ENCODE measurements at places on chromosomes 5 and 9.

GRCh38 chr9:715300-715699 lies 126.2 kb upstream of the DMRT1 start:
- no peak for DNase-seq

- DNase-seq, result no peak
Measured at GRCh38 chr9:128026255-128026772, 40.8 kb downstream of the NAIF1 start.

GRCh38 chr5:158124606-158125316 lies 265.8 kb upstream of the CLINT1 start:
- DNase-seq, result no peak

GRCh38 chr9:136958473-136958872 lies 6.4 kb downstream of the LCN12 start:
- DNase-seq, result no peak

- no peak for DNase-seq
Measured at GRCh38 chr9:1222511-1222910, 172.4 kb downstream of the DMRT2 start.

DNA sequence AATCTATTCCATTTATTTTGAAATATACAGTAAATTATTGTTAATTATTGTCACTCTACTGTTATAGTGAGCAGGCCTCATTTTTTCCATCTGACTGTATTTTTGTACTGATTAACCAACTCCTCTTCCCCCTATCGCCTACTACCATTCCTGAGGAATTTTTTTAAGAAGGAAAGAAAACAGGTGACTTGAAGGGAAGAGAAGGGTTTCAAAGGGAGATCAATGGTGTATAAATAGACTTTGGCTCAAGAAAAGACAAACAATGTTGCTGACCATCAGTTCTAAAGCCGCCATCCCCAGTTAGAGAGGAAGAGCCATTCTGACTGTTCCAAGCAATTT lies 69.7 kb downstream of the BAAT start:
- no peak for DNase-seq

DNA sequence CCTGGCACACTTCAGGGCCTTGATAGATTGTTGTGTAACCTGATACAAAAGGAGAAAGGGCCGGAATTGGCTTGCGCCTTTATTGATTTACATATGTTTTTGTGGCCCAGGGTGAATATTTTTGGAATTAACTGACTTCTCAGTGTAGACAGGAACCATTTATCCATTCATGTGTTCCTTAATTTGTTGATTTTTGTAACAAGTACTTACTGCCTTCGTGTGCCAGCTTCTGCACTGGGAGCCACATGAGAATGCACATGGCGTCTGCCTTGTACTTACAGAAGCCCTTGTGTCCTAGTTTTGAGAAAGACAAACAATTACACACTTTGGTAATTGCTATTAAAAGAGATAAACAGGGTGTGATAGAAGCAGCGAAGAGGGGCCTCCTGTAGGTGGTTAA lies 26.4 kb downstream of the EHMT1 start:
- DNase-seq, result no peak

DNA sequence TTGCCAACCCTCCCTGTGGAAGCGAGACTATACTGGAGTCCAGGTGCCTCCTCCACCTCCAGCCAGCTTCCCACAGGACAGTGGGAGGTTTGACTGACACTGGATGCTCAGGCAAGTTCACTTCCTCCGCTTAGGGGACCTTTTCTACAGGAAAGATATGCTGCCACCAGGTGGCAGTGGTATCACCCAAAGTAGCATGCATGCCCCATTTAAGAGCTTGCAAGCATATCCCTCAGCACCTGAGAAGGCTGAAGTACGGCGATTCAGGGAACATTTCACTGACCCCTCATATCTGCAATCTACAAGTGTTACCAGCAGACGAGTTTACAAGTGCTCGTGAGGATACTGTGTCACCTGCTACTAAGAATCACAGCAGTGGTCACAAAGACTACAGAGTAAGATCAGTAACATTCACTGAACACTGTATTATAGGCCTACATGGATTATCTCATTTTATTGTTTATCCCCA lies 75.5 kb downstream of the KLHL3 start:
- peak; percentile 74 for DNase-seq

- DNase-seq, result no peak
Measured at GRCh38 chr9:2153630-2154217, 138.6 kb downstream of the SMARCA2 start.

GRCh38 chr5:160423099-160423498 lies 1.4 kb downstream of the PTTG1 start:
- no peak for DNase-seq

- DNase-seq, result no peak
Measured at GRCh38 chr5:140265845-140266244, 37.1 kb downstream of the PFDN1 start.

DNA sequence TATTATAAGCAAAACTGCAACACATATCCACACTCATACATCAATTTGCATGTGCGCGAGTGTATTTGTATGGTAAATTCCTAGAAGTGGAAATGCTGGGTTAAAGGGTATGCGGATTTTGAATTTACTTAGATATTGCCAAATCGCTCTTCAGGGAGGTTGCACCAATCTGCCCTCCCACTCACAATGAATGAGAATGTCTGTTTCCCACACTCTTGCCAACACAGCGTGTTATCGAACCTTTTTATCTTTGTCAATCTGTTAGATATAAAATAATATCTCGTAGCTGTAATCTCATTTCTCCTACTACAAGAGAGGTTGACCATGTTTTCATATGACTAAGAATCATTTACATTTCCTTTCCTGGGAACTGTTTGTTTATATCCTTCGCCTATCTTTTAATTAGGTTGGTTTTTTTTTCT lies 35.7 kb downstream of the LHX2 start:
- no peak for DNase-seq

GRCh38 chr5:96463091-96463490 lies 30.0 kb upstream of the PCSK1 start:
- no peak for DNase-seq

GRCh38 chr5:179749857-179750508 lies 17.4 kb downstream of the MAML1 start:
- no peak for DNase-seq

- no peak for DNase-seq
Measured at GRCh38 chr5:176355400-176356178, 6.0 kb downstream of the KIAA1191 start.

DNA sequence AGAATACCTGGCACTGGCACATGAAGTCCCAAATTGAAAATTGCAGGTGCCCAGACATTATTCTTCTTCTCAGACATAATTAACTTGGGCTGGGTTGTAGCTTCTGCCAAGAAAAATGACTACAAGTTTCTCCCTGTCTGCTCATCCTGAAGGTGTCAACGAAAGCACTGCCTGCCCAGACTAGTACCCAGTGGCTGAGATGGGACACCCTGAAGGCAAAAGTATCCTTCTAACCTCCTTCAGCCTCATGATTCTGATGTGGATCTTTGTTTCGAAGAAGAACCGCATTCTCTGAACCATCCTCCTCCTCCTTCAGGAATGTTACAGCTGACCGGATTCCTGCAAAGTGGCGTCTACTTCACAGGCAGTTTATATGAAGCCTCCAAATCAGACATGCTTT lies 161.1 kb upstream of the FST start:
- DNase-seq, result no peak

DNA sequence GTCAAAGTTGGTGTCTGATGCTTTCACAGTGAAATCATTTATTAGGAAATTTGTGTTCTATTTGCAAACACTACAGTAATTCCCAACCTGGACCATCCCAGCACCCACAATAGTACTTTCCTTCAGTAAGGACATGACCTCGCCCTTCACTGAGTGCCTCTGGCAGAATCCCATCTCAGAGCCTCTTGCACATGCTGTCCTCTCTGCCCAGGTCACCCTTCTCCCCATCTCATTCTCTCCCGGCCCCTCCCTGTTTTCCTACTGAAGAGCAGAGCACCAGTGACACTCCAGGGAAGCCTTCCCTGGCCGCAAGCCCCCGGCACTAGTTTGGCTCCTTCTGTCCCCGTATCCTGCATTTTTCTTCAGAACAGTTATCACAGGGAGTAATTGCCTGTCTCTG lies 220.4 kb downstream of the MAPKAP1 start:
- peak; percentile 84 for DNase-seq
